ENCODE measurements at places on chromosomes 2 and 18.

GRCh38 chr2:237539681-237540080 is 26.7 kb upstream of the PRLH start:
- no peak for DNase-seq

DNA sequence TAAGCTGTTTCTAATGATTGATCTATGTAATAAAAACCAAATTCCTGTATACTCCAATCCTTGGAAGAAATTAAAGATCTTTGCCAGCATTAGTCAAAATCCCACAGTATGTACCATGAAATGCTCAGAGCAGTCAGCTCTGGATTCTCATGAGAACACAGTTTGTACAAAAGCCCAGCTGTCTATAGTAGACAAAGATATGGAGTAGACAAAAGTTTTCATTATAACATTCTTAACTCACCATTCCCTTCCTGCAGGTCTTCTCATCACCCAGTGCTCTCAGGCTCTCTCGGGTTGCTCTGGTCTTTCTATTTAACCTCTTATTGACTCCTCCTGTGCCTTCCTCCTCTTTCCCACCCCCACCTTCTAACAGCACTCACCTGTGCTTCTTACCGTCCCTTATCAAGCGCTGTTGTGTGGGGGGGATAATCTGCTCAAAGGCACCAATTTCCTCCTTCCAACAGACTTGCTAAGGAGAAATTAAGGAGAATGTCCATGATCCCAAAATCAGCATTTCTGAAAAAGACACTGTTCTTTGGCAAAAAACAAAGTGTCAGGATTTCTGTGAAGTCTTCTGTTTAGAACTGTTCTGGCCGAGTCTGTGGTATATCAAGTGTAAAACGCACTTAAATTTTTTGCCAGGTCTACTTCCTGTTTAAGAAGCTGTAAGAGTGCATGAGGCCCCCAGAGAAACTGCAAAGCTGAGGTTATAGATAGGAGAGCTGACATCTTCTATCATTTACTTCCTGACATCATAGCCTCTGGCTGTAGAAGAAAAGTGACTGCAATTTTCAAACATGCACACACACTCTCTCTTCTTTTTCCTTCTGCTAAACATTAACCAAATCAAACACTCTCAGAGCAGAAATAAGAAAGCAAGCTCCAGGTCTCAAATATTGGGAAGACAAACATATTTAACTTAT is 144.1 kb downstream of the EVA1A start:
- DNase-seq: no peak

DNA sequence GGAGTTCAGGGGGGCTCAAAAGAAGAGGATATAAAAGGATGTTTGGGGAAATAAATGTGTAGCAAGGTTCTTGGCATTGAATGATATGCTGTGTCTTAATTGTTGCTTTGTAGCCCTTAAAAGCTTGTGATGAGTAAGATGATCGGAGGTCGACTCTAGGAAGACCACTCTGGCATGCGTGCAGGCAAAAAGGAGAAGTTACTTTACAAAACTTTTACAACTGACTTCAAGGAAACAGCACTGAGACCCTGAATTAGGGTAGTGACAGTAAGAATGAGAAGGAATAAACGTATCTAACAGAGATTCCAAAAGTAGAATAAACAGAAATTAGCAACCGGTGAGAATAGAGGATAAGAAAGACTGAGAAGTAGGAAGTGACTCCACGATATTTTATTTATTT is 228.7 kb upstream of the TANK start:
- DNase-seq: no peak

DNA sequence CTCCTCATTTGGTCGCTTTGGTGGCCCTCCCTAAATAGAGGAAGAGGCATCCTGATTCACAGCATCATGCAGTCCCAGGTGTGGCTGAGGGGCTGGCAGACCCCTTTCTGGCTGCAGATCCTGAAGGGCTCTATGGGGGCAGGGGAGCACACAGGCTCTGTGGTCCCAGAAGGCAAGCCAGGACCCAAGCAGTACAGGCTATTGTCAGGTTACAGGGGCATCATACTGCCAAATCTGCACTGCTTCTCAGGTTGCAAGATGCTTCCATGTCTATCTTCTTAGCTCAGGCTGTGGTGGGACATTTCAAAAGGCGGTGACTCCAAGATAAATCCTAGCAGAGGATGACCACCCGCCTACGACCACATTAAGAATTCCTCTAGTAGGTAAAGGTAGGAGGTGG is 54.3 kb downstream of the TTC32 start:
- no peak for DNase-seq

DNA sequence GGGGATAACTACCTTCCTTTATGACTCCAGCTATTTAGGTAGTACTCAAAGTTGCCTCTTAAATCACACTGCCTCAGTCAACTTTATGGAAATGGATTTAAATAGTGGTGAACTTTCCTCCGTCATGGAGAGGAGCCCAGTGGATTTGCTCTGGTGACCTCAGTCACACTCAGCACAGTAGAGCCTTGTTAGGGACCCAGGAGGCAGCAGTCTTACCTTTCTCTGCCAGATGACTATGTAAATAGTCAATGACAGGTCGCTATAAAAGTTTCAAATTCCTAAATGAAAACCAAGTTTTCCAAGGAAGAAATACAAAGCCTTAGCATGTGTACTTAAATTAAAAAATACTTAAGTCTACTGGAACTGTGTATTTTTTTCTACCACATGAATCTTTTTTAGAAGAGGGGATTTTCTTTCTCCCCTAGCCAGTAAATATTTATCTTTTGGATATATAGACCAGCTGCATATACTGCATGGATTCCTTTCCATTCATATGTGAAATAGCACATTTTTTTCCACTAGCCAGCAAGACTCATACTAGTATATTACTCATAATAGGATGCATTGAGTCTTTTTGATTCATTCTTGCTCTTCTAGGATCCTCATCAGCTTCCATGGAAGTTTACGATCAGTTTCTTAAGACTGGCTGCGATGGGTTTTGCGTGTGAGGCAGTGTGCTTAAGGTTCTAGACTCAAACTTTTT is 147.1 kb downstream of the FMNL2 start:
- no peak for DNase-seq

- DNase-seq: no peak
Observed at GRCh38 chr2:127080938-127081755, 25.8 kb downstream of the BIN1 start.

- no peak for DNase-seq
Observed at GRCh38 chr18:79931475-79931874, 20.0 kb downstream of the SLC66A2 start.

- no peak for DNase-seq
Observed at GRCh38 chr2:121196132-121196848, 88.7 kb downstream of the TFCP2L1 start.

DNA sequence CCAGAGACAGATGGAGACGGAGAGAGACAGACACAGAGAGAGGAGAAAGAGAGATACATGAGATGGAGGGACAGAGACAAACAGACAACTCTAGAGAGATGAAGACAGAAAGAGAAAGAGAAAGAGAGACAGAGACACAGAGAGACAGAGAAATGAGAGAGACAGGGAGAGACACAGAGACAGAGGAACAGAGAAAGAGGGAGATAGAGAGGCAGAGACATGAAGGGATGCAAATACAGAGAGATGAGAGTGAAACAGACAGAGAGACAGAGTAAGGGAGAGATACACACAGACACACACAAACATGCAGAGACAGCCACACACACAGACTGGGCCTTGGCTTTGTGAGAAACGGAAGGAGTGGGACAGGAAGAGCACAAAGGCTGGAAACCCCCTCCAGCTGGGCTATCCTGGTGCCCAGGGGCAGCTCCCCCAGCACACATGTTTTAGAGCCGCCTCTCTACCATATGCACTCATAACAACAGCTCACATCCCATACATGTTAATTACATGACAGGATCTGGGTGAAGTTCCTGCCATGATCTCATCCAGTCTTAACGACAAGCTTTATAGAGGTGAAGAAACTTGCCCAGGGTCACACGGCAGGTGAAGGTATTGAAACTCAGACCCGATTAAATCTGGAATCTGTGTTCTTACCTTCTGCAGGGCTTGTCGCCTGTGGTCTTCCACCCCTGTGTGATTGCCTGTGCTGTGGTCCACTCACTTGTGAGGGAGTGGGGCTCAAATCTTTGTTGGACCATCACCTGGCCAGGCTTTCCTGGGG is 32.4 kb downstream of the IL18R1 start:
- DNase-seq: no peak

- no peak for DNase-seq
Observed at GRCh38 chr2:17879137-17879912, 858 bp downstream of the KCNS3 start.

- no peak for DNase-seq
Observed at GRCh38 chr18:74905247-74905646, 303.7 kb downstream of the PTGR3 start.

GRCh38 chr2:178450524-178450773 is 526 bp downstream of the PRKRA start:
- DNase-seq: peak; percentile 47

GRCh38 chr2:239443666-239444567 is 43.1 kb upstream of the HDAC4 start:
- no peak for DNase-seq

DNA sequence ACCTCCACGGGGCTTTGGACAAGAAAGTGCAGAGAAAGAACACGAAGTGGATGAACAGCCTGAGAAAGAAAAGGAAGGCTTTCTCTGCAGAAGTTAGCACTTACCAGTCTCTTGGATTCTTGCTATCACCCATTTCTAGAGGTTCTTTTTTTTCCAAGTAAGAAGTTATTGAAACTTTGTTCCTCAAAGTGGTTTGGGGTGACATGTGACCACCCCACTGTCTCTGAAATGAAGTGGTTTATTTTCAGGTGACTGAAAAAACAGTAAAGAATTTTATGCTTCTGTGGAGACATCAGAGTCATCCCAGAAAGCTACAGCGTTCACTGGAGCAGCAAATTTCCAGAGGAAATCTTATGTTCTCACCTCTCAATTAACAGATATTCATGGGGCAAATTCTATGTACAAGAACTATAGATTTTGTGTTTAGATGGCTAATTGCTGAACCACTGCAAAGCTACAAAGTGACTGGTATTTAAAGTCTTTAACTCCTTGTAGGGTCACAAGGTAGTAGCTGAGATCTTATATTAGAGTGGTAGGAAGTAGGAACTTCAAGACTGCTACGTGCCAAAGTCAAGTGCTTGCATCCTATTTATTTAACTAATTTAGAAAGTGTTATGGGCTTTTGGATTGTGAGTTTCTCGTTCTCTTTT is 267.5 kb downstream of the TGIF1 start:
- no peak for DNase-seq

- DNase-seq: no peak
Observed at GRCh38 chr2:20451341-20451740, 4.5 kb downstream of the RHOB start.

DNA sequence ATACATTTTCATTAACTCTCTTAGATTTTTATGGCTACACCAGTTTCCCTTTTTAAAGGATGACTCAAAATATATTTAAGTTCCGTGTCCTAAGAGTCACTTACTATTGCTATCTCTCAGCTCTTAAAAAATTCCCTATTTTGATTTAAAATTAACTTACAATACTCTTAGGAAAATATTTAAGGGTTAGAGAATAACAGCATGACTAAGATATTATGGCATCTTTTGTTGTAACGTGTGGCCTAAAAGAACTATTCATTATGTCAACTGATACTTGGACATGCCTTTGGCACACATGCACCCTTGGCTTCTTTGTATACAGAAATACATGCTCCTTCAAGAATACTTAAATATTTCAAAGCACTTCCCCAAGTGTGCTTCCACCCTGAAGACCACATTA is 42.3 kb downstream of the SCN3A start:
- DNase-seq: no peak

DNA sequence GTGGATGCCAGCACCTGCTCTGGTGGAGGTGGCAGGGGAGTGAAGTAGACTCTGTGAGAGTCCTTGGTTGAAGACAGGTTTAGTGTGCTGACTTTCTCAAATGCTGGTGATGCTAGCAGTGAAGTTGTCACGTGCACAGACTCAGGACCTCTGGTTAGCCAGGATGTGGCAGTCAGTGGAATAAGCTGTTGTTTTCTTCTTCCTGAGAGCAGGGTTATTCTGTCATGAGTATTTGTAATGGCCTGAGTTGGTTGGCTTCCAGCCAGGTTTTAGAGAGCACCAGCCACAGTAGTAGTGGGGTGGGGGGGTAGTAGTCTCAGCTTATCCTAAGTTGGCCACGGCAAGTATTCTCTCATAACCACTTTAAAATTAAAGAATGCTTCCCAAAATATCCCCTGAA is 238.5 kb upstream of the FBXO11 start:
- DNase-seq: no peak

DNA sequence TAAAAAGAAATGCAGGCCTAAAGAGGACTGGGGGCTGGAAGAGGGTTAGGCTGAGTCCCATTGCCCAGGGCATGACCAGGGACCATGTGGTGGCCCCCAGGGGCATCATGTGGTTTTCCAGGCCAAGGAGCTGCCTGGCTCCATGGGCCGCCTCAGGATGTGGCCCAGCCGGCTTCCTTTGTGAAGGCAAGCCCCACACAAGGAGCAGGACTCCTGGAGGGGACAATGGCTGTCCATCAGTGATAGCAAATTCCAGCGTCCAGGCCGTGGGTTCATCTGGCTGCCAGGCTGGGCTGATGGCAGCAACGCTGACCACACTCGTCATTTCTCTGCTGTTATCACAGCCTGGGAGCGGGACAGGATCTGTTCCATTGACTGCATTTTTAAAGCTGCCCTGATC is 82.5 kb downstream of the GBX2 start:
- no peak for DNase-seq

- DNase-seq: no peak
Observed at GRCh38 chr2:20919297-20919800, 96.4 kb upstream of the LDAH start.

DNA sequence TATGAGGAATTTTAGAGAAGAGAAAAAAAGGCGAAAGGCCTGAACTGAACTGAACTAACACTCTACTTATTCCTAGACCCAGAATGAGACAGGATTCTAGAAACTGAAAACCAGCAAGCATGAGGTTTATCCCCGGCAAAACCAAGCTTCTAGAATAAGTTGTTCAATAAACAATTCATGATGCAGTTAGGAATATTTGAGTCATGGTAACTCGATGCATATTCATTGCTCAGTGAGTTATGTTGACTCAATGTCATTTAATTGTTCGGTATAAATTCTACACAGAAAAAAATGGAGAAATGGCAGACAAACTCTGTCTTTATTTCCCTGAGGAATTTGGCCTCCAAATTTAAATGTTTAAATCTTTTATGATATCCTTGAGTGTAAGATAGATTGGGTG is 321.5 kb downstream of the SATB2 start:
- DNase-seq: no peak

- no peak for DNase-seq
Observed at GRCh38 chr2:65129286-65129825, 550 bp downstream of the RAB1A start.

DNA sequence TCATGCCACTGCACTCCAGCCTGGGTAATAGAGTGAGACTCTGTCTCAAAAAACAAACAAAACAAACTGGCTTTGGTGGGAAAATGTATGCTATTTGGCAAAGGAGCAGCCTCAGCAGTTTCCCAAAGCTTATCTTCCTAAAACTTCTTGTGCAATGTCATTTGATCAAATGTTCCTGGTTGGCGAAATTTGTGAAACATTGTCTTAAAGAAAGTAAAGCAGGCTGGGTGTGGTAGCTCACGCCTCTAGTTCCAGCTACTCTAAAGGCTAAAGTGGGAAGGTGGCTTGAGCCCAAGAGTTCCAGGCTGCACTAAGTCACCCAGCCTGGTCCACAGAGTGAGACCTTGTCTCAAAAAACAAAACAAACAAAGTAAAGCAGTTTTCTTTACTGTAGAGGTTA is 17.3 kb upstream of the TAF4B start:
- no peak for DNase-seq

GRCh38 chr2:182740701-182741100 is 24.6 kb downstream of the DNAJC10 start:
- no peak for DNase-seq

GRCh38 chr2:30721668-30722647 is 85.3 kb downstream of the CAPN13 start:
- no peak for DNase-seq

GRCh38 chr18:36066001-36066400 is 1.4 kb downstream of the RPRD1A start:
- no peak for DNase-seq

Measured in esophagus squamous epithelium (tissue), 5 donors.